ENCODE measurements at places on chromosomes 7 and 10. TPM values are rescaled to one million over a fixed set of nuclear protein-coding genes. Genes with fewer than 3 reads are reported as not detected.
A peak's percentile ranks its signal among the peaks of the same experiment; 100 is the strongest.

Gene CAMK2B
- 1.9 TPM for total RNA-seq

Gene GNGT1
- not detected for total RNA-seq

Gene MACC1
- 0.38 TPM for total RNA-seq

Gene GHRHR
- total RNA-seq: not detected

DNA sequence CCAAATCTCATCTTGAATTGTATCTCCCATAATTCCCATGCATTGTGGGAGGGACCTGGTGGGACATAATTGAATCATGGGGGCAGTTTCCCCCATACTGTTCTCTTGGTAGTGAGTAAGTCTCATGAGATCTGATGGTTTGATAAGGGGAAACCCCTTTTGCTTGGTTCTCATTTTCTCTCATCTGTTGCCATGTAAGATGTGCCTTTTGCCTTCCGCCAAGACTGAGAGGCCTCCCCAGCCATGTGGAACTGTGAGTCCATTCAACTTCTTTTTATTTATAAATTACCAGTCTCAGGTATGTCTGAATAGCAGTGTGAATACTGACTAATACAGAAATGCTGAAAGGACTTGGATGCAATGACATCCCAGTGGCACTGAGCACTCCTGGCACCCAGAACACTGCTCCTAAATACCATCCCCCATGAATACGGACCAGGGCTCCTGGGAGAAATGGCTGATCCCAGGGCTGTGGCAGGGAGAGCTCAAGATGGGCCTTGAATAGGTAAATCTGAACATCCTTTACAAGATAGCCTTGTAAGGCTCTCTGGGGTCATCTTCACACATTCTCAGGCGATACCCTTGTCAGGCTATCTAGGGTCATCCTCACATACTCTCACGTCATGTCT lies 19.4 kb downstream of the ZFAND2A start:
- H3K27me3 ChIP-seq: no peaks in the 10 kb centered on the region
- no peak overlapping the region for H3K4me3 ChIP-seq
- peak; percentile 27 for DNase-seq

- H3K4me1 ChIP-seq: peaks cover 21% of the 10 kb centered on the region
- H3K27me3 ChIP-seq: peaks cover 5% of the 10 kb centered on the region
- no peak overlapping the region for H3K4me3 ChIP-seq
- peaks cover 24% of the 10 kb centered on the region for H3K36me3 ChIP-seq
- DNase-seq: no peak
These were observed 261.8 kb downstream of the ELFN1 start for GRCh38 chr7:1931951-1932270.

GRCh38 chr7:5177060-5177459 lies 13.0 kb upstream of the WIPI2 start:
- H3K27ac ChIP-seq: no peak overlapping the region
- no peak for DNase-seq
- no peaks in the 10 kb centered on the region for H3K27me3 ChIP-seq
- no peaks in the 10 kb centered on the region for H3K4me1 ChIP-seq
- no peaks in the 10 kb centered on the region for H3K36me3 ChIP-seq

DNA sequence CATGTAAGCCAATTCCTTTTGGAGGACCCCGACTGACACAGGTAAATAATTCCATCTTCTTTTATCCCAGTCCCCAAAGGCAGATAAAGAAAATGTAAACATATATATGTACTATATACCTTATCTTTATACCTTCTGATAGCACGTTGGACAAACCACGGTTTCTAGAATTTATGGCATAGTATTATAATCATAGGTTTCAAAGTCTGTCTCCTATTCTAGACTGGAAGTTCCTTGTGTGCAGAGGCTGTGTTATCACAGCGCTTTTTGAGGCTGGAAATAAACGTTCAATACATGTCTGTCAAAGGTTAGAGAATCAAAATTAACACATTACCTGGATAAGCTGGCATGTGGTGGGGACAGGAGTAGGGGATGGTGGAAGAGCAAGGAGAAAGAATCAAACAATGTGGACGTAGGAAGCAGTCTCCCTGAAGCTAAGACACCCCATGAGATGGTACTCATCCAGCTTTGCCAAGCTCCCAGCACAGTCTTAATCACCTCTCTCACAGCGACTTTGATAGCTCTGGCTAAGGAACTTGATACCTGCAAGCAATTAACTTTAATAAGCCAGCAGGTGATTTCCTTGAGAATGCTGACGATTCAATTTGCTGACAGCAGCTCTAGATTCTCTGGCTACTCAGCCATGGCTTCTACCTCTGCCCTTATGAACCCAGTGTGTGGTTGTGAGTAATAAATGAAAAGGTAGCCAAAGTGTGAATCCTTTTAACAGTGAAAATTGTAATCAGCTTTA lies 208.4 kb upstream of the LRRTM3 start:
- H3K4me1 ChIP-seq: no peaks in the 10 kb centered on the region
- DNase-seq: no peak
- H3K36me3 ChIP-seq: no peaks in the 10 kb centered on the region

GRCh38 chr10:79260811-79261740 lies 86.2 kb upstream of the PPIF start:
- H3K4me1 ChIP-seq: peaks cover 15% of the 10 kb centered on the region
- no peaks in the 10 kb centered on the region for H3K27me3 ChIP-seq

DNA sequence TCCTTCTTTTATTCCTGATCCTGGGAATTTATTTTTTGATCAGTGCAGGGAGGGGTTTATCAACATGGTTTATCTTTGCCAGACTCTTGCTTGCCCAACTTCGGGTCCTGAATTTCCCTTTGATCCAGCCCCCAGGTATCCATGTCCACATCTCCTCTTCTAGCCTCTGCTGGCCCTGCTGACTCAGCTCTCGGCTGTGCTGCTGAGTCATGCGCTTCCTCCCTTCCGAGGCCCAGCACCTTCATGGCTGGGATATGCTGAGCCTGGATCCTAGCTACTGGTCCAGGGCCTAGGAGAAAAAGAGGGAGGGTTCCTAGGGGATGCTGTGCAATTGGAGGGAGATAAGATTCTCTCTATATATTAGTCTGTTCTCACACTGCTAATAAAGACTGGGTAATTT lies 380.7 kb upstream of the SHH start:
- no peaks in the 10 kb centered on the region for H3K4me1 ChIP-seq
- H3K4me3 ChIP-seq: no peak overlapping the region
- no peaks in the 10 kb centered on the region for H3K27me3 ChIP-seq
- H3K36me3 ChIP-seq: no peaks in the 10 kb centered on the region
- DNase-seq: no peak

DNA sequence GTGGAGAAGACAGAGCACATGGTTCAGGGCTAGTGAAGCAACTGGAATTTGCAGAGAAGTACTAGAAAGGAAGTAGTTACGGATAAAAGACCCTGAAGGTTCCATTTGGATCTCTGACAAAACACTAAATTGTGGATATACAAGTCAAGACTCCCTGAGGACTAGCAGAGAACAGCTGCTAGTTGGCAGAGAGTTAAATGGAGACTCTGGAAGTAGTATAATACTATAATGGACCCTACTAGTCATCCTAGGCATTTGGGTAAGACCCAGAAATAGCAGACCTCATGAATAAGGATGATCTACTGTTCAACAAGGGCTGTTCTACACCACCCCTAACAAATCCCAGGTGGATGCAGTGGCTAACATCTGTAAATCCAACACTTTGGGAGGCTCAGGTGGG lies 19.1 kb downstream of the MCMBP start:
- no peaks in the 10 kb centered on the region for H3K27me3 ChIP-seq
- H3K36me3 ChIP-seq: peaks cover 37% of the 10 kb centered on the region
- no peak overlapping the region for H3K27ac ChIP-seq
- H3K4me1 ChIP-seq: peaks cover 4% of the 10 kb centered on the region

- H3K4me3 ChIP-seq: no peak overlapping the region
- H3K4me1 ChIP-seq: no peaks in the 10 kb centered on the region
- no peak overlapping the region for H3K27ac ChIP-seq
These were observed 86.2 kb downstream of the HIBADH start for GRCh38 chr7:27576360-27576944.

GRCh38 chr10:103983367-103983911 lies 16.5 kb downstream of the SLK start:
- H3K36me3 ChIP-seq: no peaks in the 10 kb centered on the region
- H3K4me1 ChIP-seq: peaks cover 71% of the 10 kb centered on the region
- H3K27ac ChIP-seq: peak overlapping the region; percentile 89
- peak overlapping the region; percentile 50 for H3K4me3 ChIP-seq

GRCh38 chr10:35265435-35265834 lies 70.9 kb upstream of the CCNY start:
- H3K4me3 ChIP-seq: no peak overlapping the region
- peaks cover 8% of the 10 kb centered on the region for H3K4me1 ChIP-seq
- no peak for DNase-seq
- no peaks in the 10 kb centered on the region for H3K36me3 ChIP-seq
- H3K27me3 ChIP-seq: peaks cover 2% of the 10 kb centered on the region

DNA sequence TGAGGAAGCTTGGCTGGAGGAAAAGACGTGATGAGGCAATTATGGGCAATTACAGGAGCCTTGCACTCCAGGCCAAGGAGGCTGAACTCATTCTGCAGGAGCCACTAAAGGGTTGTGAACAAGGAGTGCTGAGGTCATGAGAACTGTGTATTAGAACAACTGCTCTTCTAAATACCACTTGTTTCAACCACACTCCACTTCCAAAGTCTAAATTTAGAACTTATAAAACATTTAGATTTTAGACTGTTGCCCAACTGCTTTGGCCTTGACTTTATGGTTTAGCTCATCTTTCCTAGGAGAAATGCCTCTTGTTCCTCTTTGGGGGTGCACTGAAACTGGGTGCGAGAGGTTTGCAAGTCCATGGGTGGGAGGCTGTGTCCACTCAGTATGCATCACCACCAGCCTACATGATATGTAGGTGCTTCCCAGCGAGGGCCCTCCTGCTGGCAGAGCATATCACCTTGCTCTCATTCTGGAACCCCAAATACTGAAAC lies 199.7 kb upstream of the AOAH start:
- no peak for DNase-seq
- peaks cover 8% of the 10 kb centered on the region for H3K4me1 ChIP-seq
- peaks cover 32% of the 10 kb centered on the region for H3K36me3 ChIP-seq
- no peaks in the 10 kb centered on the region for H3K27me3 ChIP-seq

DNA sequence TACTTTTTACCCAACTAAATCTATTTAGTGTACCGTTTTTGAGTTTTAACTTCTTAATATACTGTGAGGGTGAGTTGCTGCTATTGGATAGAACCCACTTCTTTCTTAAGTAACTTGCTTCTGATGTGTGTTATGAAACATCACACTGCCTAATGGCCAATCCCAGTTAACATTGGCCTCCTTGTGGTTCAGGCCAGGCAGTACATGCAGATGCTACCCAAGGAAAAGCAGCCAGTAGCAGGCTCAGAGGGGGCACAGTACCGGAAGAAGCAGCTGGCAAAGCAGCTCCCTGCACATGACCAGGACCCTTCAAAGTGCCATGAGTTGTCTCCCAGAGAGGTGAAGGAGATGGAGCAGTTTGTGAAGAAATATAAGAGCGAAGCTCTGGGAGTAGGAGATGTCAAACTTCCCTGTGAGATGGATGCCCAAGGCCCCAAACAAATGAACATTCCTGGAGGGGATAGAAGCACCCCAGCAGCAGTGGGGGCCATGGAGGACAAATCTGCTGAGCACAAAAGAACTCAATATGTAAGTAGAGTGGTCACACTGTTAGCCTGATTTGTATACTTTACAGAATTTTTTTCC lies 39.7 kb downstream of the TES start:
- no peak overlapping the region for H3K4me3 ChIP-seq
- peaks cover 49% of the 10 kb centered on the region for H3K36me3 ChIP-seq
- no peak overlapping the region for H3K27ac ChIP-seq

DNA sequence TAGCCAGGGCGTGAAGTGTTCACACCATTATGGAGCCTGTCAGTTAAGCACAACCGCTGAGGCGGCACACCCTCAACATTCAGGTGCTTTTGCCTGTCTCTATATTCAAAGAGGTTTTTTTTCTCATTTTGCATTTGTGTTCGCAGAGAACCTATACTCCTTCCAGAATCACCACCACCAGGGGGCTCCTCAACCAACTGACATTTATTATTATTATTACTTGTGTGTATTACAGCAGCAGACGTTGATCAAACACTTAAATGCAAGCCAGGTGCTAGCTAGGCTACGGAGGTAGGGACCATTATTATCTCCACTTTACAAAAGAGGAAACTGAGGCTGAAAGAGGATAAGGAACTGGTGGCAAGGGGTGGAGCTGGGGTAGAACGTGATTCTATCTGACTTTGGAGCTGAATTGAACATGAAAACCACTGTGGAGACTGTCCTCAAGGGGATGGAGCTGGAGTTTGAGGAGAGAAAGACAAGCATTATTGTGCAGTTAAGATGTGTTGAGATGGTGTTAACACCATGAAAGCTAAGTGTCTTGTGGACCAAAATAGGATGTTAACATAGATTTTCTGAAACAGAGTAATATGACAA lies 133.8 kb upstream of the PLXNA4 start:
- peak; percentile 34 for DNase-seq
- no peak overlapping the region for H3K4me3 ChIP-seq
- no peaks in the 10 kb centered on the region for H3K4me1 ChIP-seq
- no peaks in the 10 kb centered on the region for H3K27me3 ChIP-seq
- no peaks in the 10 kb centered on the region for H3K36me3 ChIP-seq

DNA sequence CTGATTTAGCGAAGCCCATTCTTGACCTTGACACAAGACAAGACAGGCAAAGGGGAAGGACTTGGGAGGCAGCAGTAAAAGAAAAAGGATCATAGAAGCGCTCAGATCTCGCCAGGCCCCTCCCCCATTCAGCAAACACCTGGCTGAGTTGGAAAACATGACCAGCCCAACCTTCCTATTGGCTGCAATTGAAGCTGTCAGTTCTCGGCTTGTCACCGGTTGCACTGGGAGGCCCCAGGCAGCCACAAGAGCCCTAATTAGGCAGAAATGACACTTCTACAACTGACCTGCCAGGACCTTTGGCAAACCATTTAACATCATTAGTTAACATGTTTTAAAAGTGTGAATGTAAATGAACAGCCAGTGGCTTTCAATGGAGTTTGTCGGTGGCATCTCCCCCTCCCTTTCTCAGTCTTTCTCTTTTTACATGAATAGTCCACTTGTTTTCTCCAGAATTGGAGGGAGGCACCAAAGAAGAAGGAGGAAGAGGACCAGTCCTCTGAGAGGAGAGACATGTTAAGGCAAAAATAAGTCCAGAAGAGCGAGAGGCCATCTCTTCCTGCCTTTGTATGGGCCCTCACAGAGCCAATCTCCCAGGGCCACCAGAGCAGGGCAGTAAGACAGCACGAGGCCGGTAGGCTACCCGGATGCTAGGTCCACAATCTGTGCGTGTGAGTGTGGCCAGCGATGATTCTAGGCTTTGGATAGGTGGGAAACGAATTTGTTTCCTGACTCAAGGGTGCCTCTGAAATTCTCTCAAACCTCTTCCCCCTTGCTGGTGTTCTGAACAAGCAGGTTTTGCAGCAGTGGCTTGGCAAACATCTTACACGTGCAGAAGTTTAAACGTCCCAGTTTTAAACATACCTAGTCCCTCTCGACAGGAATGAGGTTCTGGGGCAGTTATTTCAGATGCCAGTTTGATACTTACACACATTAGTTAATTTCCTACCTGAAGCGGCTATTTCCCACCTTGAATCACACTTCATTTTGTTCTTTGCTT lies 15.0 kb upstream of the ENO4 start:
- no peak overlapping the region for H3K27ac ChIP-seq
- no peak overlapping the region for H3K4me3 ChIP-seq
- no peaks in the 10 kb centered on the region for H3K4me1 ChIP-seq

- no peaks in the 10 kb centered on the region for H3K36me3 ChIP-seq
- H3K27me3 ChIP-seq: no peaks in the 10 kb centered on the region
- DNase-seq: no peak
- no peak overlapping the region for H3K27ac ChIP-seq
These were observed 137.3 kb downstream of the SEMA3C start for GRCh38 chr7:80781561-80781979.

All from activated CD8-positive, alpha-beta T cell treated with anti-CD3 and anti-CD28 coated beads for 36 hours (primary cell).